ENCODE measurements at places on chromosomes 2 and 18. TPM values are rescaled to one million over a fixed set of nuclear protein-coding genes. Genes with fewer than 3 reads are reported as not detected.

HTR2B gene
- 6.1 TPM for total RNA-seq

GPR75 gene
- total RNA-seq: 1.8 TPM

PLCL1 gene
- total RNA-seq: 4.4 TPM

TEX51 gene
- not detected for total RNA-seq

ABCB11 gene
- 0.74 TPM for total RNA-seq

LIMS4 gene
- 12.4 TPM for total RNA-seq

SKA1 gene
- total RNA-seq: 23.0 TPM

RGPD6 gene
- total RNA-seq: 23.0 TPM

CCDC74B gene
- 1.2 TPM for total RNA-seq

COL3A1 gene
- 0.92 TPM for total RNA-seq

SMYD1 gene
- total RNA-seq: not detected

TNFAIP6 gene
- total RNA-seq: not detected

CABYR gene
- total RNA-seq: 1.5 TPM

LOXL3 gene
- 1.8 TPM for total RNA-seq

ABCA12 gene
- under 0.01 TPM for total RNA-seq
